HS-27A (cell line): ENCODE measurements at places on chromosomes 7 and 10.

DNA sequence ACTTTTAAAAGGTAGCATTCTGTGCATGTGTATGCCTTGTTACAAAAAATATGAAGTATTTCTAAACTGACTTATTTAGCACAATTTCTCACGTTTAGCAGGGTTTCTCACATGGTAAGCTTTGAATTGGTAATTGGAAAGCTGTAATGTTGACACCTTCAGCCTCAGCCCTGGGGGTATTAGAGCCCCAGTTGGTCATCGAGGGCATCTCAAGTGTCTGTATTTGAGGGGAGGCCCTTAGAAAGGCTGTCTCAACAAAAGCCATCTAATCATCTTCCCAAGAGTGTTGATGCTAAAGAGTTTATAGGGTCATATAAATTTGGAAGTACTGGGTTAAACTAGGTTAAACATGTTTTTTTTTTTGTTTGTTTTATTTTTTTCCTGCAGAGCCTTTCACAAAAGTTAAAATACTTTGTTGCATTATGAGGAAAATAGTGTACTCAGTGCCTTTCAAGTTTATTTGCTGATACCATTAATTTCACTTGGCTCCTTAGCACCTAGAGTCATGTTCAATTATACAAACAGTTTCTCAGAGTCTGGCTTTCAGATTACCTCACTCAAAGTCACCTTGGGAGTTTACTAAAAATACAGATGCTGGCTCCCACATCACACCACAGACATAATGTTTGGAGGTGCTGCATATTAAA lies 134.0 kb downstream of the CD36 start:
- no peak for DNase-seq

DNA sequence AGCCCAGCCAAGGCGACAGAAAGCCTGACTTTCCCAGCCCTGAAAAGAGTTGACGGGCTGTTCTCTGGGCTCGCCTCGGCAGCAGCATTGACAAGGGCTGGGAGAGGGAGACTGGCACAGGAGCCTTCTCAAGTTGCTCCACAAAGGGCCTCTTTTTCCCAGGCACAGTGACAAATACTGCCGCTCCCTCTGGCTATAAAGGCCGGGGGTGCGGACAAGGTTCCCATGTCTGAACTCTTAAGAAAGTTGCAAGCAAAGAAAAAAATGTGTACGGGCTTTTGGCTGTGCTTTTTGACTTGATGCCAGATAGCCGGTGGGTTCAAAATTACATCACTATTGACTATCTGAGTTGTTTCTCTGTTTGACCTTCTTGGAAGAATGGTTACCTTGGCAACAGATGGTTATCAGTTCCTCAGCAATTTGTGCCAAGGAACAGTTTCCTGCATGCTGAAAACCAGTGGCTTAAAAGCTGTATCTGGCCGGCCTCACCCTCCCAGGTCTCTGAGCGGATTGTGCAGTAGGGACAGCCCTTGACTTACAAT lies 115.9 kb upstream of the EEPD1 start:
- DNase-seq, result no peak

DNA sequence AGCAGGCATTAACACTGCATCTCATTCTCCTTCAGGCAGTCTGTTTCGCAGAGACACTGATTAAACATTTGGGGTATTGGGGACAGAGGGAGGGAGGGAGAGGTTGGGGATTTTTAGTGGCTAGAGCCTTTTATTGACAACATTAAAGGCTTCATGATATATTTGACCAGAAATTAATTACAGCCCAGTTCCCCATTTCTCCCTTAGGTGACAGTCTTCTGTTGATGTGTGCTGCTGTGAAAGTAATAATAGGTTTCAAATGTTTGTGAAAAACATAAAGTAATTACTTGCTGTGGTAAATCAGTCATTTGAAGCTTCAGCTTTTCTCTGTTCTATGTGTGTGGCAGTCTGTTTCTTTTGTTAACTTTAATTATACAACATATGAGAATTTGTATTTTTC lies 105.3 kb upstream of the LRGUK start:
- no peak for DNase-seq

- DNase-seq, result no peak
These were observed 4.3 kb downstream of the GCK start for GRCh38 chr7:44184873-44185446.

DNA sequence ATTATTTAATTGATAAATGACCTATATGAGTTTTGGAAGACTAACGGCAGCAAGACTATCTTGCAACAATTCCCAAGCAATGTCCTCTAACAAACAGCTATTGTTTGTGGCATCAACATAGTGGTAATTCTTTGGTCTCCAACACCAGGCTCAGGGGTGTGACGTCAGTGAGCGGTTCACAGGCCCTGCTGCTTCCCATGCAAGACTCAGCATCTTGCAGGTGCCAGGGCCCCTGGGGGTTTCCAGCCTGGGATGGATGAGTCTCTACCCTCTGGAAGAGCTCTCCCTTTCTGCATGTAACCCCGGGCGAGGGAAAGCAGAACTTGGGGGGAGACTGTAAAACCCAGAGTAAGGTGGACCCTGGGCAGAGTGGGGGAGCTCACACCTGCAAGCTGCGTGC lies 164.7 kb downstream of the ACTR3B start:
- no peak for DNase-seq

DNA sequence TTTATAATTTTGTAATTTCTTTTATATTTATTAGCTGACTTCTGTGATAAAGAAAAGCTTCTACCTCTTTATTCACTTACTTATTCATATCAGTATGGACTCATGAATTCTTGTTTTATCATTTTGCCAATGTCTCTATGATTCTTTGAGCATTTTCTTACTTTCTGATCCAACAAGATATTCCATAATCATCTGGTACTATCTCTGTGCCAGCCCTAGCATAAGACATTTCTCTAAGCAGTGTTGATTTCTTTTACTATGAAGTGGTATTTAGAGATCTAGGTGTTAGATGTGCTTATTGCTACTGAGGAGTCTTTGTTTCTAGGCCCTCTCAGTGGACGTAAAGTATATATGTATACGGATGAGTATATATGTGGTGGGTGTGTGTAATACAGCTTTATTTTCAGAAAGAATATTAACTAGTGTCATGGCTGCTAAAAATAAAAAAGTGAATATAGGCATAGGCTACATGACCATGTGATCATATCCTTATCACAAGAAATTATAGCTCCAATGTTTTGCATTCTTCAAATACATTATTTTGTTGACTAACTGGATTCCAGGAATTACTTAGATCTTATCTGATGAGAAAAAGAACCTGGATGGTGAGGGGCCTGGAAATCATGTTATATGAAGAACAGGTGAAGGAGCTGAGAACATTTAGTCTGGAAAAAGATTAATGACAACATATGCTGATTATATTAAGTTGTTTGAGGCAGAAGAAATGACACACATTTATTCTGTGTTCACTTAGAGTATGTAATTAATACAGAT lies 13.1 kb downstream of the PHTF2 start:
- no peak for DNase-seq
